Right ventricle myocardium inferior (tissue), 1 donor: ENCODE measurements at places on chromosomes 7 and 10. TPM values are rescaled to one million over a fixed set of nuclear protein-coding genes. Genes with fewer than 3 reads are reported as not detected.
A peak's percentile ranks its signal among the peaks of the same experiment; 100 is the strongest.

DNA sequence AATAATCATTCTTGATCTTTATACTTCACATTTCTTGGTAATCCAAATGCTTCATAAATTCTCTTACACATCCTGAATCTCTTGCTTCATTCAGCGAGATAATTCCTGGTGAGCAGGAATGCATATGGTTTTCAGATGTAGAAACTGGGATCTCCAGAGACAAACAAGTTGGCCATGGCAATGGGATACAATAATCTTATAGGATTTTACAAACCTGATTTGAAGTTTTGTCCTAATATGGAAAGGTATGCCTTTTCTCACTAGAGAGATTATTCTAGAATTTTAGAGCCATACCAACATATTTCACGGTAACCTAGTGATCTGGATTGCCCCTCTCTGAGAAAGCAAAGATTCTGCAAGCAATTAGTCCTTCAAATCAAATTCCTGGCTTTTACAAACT, 13.1 kb upstream of the TRDMT1 start:
- DNase-seq, result no peak

GRCh38 chr7:100122067-100122466, 2.6 kb downstream of the CNPY4 start:
- DNase-seq, result no peak

ENKUR gene
- total RNA-seq, result not detected

DNA sequence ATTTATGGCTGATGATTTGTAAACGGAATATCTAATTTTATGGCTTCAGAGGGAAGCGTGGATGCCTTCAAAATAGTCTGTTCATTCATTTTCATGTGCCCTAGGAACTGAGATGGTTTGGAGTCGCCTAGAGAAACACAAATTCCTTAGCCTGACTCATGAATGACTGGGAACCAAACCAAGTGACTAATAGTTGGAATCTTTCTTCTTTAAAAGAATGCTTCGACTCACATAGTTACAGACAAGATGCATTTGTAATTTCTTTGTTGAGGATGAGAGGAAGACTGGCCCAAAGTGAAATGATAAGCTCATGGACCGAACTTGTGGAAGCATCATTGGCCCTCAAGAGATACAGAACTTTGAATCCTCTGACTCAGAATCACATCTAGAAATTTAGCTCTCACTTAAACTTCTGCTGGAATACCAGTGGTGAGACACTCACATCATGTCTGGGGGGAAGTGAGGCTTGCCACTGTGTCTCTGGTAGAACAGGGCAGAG, 1107.2 kb downstream of the NRG3 start:
- DNase-seq, result no peak

GRCh38 chr10:97117372-97117771, 68.4 kb downstream of the SLIT1 start:
- no peak for DNase-seq

DNA sequence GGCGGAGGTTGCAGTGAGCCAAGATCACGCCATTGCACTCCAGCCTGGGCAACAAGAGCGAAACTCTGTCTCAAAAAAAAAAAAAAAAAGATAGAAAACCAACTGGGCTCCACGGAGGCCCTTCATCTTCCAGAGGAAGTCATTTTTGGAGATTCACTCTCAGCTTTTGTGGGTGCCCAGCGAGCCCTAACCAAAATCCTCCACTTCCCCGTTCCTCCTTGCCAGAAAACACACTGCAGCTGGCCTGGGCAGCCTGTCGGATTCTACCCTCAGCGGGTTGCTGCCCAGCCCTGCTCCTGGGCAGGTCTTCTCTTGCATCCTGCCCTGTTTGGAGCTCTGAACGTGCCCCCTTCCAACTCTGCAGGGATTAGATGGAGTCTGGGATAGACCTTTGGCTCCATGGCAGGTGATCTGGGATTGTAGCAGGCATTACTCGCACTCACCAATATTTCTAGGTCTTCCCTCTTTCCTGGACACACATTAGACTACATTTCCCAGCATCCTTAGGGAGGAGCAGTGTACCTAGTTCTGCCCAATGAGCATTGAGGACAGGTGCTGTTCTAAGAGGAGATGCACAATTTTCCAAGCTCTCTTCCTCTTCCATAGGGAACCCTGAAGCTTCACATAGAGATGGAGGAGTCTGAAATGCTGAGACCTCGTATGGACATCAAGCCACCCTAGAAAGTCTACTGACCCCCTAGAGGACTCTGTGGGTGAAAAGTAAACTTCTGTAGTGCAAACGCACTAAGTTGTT, 4.6 kb downstream of the GRID2IP start:
- no peak for DNase-seq

AGAP4 gene
- 4.8 TPM for total RNA-seq

CTTNBP2 gene
- 1.5 TPM for total RNA-seq

- DNase-seq, result no peak
Observed at GRCh38 chr7:11623093-11623678, 208.8 kb downstream of the THSD7A start.

GRCh38 chr7:43291789-43292188, 179.3 kb downstream of the HECW1 start:
- no peak for DNase-seq

DNA sequence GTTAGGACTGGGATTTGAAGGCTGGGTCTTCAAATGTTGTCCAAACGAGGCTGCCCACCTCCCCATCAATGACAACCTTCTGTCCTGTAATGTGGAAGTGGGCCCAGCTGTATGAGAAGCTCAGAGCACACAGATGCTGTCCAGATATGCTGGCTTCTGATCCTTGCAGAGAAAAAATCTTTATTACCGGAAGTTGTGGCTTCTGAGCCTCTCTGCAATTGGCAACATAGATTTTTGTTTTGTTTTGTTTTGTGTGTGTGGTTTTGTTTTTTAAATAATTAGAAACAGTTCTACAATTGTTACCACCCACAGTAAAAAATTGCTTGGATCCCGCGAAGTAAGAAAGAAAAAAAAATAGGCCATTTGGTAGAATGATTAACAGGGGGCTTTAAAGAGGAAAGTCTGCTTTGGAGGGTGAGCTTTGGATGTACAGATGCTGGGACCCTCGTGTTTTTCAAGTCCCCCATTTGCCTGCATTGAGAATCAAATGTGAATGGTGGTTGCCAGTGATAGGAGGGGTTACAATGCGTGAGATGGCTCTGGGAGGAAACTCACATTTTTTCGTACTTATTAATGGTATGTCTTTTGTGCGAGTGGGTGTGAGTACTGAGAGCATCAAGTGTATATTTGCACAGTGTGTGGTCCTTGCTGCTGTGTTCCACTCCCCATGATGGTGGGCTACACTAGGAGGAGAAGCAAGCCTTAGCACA, 153.2 kb downstream of the TCF7L2 start:
- no peak for DNase-seq

MAD1L1 gene
- 19.1 TPM for total RNA-seq

- no peak for DNase-seq
Observed at GRCh38 chr7:108777966-108778365, 208.3 kb downstream of the DNAJB9 start.

SORCS3 gene
- 0.08 TPM for total RNA-seq

ST8SIA6 gene
- total RNA-seq, result 9.3 TPM

DNA sequence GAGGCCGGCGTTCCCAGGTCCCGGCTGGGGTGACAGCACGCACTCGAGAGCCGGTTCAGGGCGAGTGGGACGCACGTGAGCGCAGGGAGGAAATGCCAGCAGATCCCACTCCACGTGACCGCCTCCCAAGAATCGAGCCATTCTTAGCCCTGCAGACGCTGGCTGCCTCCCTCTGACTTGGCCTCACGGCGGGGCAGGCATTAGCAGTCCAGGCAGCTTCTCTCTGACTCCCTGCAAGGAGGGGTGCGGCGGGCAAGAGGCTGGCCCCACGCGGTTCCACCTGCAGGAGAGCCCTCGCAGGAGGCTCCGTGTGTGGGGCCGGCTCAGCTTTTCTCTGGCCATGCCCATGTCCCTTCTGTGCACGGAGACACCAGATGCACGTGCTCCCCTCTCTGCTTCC, 10.1 kb downstream of the GPR146 start:
- DNase-seq, result peak; percentile 75

DNA sequence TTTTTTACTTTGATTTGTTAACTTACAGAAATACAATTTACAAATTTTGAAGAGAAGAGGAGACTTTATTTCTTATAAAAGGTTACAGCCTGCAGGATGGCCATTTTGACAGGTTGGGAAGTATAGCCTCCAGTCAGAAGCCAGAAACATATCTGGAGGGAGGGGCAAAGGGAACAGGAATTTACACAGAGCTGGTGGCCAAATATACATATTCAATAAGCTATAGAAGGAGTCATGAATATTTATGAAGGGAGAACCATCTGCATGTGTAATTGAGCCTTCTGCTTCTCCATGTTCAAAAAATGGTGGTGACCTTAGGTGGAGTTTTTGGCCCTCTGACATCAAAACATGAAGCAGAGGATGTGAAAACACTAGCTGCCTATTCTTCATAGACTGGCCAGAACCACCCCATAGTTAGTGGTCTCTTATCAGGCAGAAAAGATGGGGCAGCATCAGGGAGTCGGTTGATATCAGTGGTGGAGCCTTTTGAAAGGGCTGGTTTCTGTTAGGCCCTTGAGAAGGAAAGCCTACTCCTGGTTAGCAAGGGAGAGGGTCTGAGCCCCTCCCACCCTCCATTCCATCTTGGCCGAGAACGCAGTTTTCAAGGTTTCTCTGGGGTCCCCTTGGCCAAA, 57.2 kb downstream of the ENTPD1 start:
- DNase-seq, result no peak

DNA sequence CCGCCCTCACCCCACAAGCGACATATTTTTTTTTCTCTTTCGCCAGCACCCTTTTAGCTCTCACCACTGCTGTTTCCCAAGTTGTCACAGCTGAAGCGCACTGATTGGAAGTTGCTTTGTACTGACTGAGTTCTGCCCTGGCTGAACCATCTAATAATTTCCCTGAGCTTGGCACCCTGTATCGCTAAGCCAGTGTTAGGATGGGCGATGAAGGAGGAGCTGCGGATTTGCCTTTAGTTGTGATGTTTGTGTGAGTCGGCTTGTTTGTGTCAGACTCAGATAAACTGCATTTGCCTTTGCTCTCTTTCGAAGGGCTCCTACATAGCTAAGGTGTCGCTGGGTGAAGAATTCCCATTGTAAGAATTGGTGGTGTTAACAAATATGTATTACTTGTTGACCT, 1.3 kb upstream of the ATXN7L1 start:
- no peak for DNase-seq

- no peak for DNase-seq
Observed at GRCh38 chr7:21108182-21108581, 319.7 kb upstream of the SP4 start.

NUTM2A gene
- total RNA-seq, result 1.9 TPM

GRCh38 chr7:135944753-135945152, 32.4 kb downstream of the MTPN start:
- DNase-seq, result no peak

DNA sequence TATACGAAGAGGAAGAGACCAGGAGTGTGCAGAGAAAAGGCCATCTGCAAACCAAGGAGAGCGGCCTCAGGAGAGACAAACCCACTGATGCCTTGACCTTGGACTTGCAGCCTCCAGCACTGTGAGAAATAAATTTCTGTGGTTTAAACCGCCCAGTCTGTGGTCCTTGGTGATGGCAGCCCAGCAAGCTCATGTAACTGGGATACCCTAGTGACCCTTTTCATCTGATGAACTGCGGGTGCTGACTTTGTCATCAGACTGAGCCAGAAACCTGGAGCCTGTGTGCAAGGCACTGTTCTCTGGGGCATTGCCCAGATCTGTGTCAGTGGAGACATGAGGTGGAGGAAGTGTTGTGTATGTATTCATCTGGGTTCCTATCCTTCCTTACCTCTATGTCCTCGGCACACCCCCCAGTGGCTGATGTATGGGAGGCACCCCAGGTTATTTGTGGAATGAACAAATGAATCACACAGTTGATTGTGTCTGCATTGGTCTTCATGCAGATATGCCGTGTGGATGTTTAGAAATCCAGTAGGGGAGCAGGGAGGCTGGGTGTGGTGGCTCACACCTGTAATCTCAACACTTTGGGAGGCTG, 64.5 kb upstream of the BTBD16 start:
- no peak for DNase-seq

POLR3A gene
- total RNA-seq, result 8.2 TPM

DNA sequence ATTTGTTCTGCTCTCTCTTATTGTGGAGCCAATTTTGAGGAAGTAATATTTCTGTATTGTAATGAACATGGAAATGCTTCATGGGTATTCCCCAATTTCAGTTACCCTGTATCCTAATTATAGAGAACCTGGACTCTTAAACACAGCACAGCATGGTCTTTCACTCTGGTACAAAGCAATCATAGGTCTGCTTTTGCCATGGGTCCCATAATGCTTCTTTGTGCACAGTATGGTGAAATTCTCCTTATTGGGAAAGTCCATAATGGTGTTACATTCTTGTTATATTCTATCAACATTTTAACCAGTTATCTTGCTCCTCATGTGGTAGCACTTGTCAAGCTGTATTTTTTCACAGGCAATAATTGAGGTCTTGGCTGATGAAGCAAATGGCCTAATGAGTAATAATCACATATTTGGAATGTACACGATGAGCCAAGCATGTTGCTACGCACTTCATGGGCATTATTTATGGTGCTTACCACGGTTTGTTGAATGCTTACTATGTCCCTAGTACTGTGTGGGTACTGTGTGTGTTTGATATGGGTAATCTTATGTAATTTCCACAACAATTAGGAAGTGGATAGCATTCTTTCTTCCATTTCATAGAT, 42.9 kb downstream of the PRKG1 start:
- no peak for DNase-seq

GRCh38 chr10:49762566-49762877, 399 bp upstream of the OGDHL start:
- DNase-seq, result no peak

GRCh38 chr10:106577756-106578155, 586.8 kb downstream of the SORCS1 start:
- no peak for DNase-seq

KCNIP2 gene
- total RNA-seq, result 409 TPM

CLDN4 gene
- total RNA-seq, result not detected

- no peak for DNase-seq
Observed at GRCh38 chr7:7399707-7400106, 136.0 kb downstream of the COL28A1 start.

HOXA7 gene
- not detected for total RNA-seq

FOXP2 gene
- 2.4 TPM for total RNA-seq

GRCh38 chr7:104791080-104791479, 222.9 kb upstream of the KMT2E start:
- no peak for DNase-seq

RBP4 gene
- total RNA-seq, result 12.8 TPM
